ENCODE measurements at places on chromosomes 6 and 20.
A peak's percentile ranks its signal among the peaks of the same experiment; 100 is the strongest.

- no peak for DNase-seq
These were observed 60.4 kb downstream of the SOBP start for GRCh38 chr6:107550241-107550840.

DNA sequence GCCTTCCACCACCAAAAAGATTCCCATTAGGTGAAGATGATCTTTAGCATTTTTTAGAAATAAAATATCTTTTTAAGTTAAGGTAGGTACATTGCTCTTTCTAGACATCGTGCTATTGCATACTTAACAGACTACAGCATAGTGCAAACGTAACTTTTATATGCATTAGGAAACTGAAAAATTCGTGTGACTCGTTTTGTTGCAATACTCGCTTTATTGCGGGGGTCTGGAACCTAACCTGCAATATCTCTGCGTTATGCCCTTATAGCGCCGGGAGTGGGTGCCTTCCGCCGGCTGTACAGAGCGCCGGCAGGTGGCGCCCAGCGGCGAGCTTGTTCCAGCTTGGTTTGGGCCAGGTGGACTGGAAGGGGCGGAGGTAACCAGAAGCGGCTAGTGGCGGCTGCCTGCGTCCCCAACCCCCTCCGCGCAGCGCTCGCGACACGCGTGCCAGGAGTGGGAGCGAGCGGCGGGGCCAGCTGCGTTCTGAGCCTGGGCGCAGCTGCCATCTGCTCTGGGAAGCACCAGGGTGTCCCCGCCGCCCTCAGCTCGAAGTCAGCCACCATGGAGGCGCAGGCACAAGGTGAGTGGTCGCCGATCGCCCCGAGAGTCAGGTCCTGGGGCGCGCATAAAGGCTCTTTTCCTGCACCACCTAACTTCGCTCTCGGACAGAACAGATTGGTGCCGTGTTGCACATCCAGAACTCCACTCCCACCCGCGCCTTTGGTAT, at the start of gene TPD52L1:
TSS of gene TPD52L1 (plus strand) at position 383 of the 727 bp plus-strand sequence. CDS start at position 562, 179 bp downstream.
- peak; percentile 29 for DNase-seq

DNA sequence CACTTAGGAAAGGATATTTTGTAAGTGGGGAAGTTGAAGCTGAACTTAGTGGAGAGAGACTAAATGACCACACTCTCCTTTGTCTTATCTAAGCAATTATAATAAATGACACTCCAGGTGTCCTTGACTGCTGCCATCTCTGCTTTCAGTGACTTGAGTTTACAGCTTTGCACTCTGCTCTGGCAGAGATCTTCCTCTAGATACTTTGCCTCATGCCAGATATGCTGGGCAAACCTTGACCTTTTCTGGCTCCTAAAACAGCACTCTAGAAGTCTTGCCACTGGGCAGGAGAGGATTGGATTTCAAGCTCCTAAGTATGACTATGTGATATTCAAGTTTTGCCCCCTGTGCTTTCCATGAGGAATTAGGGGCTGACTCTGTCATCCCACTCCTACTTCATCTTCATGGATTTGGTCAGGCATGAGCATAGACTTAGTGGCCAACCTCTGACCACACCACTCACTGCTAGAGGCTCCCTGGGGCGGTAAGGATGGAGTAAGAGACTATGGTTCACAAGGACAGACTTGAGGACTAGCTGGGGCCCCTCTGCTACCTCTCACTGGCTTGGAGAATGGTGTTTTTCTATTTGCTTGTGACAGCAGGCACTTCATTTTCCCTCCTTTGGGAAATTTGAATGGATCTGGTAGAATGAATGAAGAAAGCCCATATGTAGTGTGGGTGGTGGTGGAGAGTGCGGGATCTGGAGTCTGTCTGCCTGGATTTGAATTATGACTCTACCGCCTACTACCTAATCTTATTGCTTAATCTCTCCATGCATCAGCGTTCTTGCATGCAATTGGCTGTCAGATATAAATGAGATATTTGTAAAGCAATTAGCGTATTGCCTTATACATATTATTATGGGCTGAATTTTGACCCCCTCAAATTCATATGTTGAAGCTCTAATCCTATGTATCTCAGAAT, 191.4 kb downstream of the REV3L start:
- no peak for DNase-seq

GRCh38 chr6:25303254-25303653, 24.1 kb downstream of the CARMIL1 start:
- DNase-seq: no peak

- no peak for DNase-seq
These were observed 40.4 kb upstream of the PIM1 start for GRCh38 chr6:37129566-37129965.

GRCh38 chr6:107727096-107727757, 96.9 kb downstream of the SCML4 start:
- DNase-seq: no peak

DNA sequence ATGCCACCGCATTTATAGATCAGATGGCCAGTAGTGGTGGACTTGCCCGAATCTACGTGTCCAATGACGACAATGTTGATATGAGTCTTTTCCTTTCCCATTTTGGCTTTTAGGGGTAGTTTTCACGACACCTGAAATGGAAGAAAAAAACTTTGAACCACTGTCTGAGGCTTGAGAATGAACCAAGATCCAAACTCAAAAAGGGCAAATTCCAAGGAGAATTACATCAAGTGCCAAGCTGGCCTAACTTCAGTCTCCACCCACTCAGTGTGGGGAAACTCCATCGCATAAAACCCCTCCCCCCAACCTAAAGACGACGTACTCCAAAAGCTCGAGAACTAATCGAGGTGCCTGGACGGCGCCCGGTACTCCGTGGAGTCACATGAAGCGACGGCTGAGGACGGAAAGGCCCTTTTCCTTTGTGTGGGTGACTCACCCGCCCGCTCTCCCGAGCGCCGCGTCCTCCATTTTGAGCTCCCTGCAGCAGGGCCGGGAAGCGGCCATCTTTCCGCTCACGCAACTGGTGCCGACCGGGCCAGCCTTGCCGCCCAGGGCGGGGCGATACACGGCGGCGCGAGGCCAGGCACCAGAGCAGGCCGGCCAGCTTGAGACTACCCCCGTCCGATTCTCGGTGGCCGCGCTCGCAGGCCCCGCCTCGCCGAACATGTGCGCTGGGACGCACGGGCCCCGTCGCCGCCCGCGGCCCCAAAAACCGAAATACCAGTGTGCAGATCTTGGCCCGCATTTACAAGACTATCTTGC, 725 bp downstream of the EEF1A1 start:
- no peak for DNase-seq
